ENCODE measurements at places on chromosomes 6 and 20. TPM values are rescaled to one million over a fixed set of nuclear protein-coding genes. Genes with fewer than 3 reads are reported as not detected.

DNA sequence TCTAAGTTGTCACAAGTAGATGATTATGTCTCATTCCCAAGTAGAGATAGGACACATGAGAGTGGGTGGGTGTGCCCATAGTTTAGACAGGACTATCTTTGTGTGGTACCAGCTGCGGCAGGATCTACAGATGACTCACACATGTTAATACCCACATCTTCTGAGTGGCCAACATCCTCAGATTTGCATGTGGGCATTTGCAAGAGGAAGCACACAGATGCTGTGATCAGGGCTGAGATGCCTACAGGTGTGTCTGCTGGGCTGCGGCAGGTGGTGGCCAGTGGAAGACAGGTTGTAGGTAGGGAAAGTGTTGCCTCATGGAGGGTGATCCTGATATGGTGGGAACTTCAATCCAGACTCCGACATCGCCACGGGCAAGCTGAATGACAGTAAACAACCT is 50.8 kb downstream of the UTRN start:
- peaks cover 89% of the 10 kb centered on the region for H3K4me1 ChIP-seq
- H3K36me3 ChIP-seq: no peaks in the 10 kb centered on the region
- no peak for DNase-seq
- no peak overlapping the region for H3K4me3 ChIP-seq

- no peak overlapping the region for H3K27ac ChIP-seq
- DNase-seq: no peak
- H3K27me3 ChIP-seq: no peaks in the 10 kb centered on the region
- H3K4me1 ChIP-seq: peaks cover 4% of the 10 kb centered on the region
- H3K36me3 ChIP-seq: peaks cover 18% of the 10 kb centered on the region
Measured at GRCh38 chr20:59945175-59945574, 5.0 kb downstream of the FAM217B start.

The KIF13A gene
- total RNA-seq: 40.7 TPM

- no peaks in the 10 kb centered on the region for H3K27me3 ChIP-seq
- DNase-seq: peak; percentile 81
- H3K27ac ChIP-seq: no peak overlapping the region
- H3K36me3 ChIP-seq: peaks cover 7% of the 10 kb centered on the region
- no peak overlapping the region for H3K4me3 ChIP-seq
- peaks cover 17% of the 10 kb centered on the region for H3K4me1 ChIP-seq
Measured at GRCh38 chr20:33653900-33654596, 8.1 kb upstream of the C20orf144 start.

The RTEL1 gene
- total RNA-seq: 14.1 TPM

Measured in thyroid gland (tissue), 4 donors.